ENCODE measurements at places on chromosomes 16 and 17.

DNA sequence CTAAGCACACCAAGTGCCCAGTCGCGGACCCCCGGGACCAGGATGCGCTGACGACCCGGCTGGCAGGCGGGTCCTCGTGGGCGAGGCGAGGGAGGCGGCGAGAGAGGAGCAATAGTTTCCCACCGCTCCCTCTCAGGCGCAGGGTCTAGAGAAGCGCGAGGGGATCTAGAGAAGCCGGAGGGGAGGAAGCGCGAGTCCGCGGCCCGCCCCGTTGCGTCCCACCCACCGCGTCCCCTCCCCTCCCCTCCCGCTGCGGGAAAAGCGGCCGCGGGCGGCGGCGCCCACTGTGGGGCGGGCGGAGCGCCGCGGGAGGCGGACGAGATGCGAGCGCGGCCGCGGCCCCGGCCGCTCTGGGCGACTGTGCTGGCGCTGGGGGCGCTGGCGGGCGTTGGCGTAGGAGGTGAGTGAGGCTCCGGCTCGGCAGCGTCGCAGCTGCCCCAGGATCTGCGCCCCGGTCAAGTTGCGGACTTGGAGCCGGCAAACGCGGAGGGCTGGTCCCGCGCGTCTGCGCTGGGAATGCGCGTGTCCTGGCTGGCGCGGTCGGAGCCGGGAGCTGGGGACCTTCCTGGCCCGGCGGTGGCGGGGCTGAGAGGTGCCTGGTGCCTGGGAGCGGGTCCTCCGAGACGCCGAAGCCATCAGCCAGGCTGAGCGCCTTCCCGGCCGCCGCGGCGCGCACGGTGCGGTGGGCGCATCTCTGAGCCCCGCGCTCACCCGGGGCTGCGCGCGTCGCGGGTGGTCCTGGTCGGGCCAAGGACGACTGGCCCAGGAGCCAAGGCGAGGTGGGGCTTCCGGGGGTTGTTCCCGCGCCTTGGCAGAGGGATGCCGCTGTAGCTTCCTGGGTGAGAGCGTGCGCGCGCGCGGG, at the start of gene ITGB3:
Gene ITGB3 (plus strand): TSS at position 287 of the 862 bp plus-strand sequence. CDS start 35 bp downstream, at position 322.
- DNase-seq, result peak; percentile 86

DNA sequence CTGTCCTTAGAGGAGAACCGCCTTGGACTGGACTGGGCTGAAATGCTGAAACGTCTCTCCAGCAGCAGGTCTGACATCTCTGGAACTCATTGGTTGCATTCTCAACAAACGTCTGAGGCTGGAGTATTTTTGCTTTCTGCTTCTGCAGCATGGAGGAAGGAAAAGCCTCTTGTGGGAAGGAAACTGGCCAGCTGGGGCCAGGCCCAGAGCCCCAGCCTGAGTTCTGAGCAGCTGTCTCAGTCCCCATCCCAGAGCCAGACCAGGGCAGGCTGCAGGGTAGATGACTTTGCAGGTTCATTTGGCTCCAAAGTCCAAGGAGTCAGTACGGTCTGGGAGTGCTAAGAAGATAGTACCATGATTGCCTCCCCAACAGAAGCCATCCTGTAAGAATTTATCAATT, 18.3 kb downstream of the TEKT3 start:
- DNase-seq, result no peak

- DNase-seq, result no peak
These were observed at the start of gene PABPN1L for GRCh38 chr16:88866151-88866920. Gene PABPN1L, minus strand, starts transcription at chr16:88866660. Its CDS starts 54 bp downstream, at chr16:88866606.

GRCh38 chr17:67521775-67522069, 144.6 kb downstream of the PITPNC1 start:
- no peak for DNase-seq

DNA sequence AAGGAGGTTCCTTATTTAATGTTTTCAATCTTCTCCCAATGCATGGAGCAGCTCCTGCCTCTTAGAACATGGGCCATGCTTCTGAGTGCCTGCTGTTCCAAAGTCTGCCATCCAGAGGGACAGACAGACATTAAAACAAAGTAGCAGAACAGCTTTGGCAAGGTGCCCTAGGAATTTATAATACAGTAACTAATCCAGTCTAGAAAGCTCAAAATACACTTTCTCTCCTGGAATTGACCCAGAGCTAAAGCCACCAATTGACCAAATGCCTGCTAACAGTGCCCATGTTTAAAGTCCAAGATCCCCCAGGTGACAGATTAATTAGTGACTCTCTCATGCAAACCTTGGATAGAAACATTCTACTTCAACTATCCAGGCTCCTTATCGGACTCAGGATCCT, 11.1 kb upstream of the CHRNE start:
- DNase-seq, result no peak

GRCh38 chr16:14564861-14565687, 65.0 kb downstream of the PARN start:
- no peak for DNase-seq

- DNase-seq, result no peak
These were observed 4.3 kb downstream of the PER1 start for GRCh38 chr17:8147805-8148404.

DNA sequence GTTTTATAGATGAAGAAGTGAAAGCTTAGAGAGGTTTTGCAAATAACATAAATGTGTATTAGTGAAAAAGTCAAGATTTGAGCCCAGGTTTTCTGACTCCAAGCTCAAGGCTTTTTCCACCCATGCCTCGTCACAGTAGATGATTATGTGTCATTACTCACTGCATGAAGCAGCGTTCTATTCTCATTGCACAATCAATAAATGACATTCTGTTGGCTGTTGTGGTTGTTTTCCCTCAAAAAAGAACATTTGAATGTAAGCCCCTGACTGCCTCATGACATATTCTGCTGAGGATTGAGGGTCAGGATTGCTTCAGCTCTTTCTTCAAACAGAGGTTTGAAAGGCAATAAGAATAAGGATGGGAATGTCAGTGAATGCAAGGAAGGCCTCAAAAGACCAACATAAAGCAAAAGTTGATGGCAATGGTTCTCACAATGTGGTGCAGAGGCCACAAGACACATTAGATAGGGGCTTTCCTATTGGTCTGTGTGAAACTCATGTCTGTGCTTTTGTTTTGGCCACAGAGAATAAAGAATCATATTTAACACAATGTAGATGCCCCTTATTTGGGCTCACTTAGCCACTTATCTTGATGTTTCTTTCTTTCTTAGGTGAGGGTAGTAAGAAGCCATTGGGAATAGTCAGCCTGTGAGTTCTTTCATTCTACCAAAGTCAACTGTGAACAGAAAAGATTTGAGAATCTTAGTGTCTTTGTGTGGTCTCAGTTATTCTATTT, 5.4 kb upstream of the MMD start:
- DNase-seq, result no peak

- DNase-seq, result no peak
These were observed 344.2 kb downstream of the CPPED1 start for GRCh38 chr16:12459391-12460063.

DNA sequence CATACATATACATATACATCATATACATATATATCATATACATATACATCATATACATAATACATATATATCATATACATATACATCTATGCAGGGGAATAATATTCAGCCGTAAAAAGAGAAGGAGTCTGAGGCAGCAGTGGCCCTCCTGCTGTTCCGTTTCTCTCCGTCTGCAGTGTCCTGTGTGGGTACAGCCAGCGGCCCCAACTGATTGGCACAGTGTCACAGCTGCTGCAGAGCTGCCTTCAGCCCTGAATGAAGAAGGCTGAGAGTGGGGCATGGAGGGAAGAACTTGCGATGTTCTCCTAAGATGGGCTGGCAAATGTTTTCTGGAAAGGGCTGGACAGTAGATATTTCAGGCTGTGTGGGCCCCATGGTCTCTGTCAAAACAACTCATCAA, 146.9 kb downstream of the SNX29 start:
- DNase-seq, result no peak

DNA sequence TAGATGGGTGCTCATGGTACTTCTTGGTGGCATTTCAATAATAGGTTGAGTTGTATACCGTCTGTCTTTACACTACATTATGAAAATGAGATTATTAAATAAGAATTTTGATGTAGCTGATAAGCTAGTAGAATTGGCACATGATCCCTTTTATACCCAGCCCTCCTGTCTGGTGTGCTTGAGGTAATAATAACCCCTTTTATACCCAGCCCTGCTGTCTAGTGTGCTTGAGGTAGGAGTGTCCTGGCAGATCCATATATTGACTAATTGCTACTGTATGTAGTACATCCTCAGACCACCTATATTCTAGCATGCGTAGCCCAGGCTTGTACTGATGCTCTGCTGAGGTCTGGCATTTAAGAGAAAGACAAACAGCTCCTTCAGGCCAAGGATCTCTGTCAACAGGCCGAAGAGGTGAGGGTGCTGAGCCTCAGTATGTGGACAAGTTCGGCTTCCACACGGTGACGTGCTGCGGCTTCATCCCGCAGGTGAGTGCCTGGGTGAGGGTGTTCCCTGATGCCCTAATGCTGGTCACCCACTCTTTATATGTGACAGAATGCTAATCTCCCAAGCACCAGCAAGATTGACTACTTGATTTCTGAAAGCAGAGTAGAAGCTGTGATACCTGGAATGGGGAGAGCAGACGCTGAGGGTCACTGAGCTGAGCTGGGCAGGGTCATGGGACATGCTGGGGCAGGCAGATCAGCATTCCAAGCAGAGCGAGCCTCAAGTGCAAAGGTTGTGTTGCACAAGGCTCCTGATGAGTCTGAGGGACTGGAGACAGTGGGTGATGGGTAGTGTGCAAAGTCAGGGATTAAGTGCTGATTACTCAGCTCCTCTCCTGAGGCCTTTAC, 5.7 kb downstream of the FN3K start:
- no peak for DNase-seq

- no peak for DNase-seq
These were observed 4.3 kb upstream of the NXN start for GRCh38 chr17:983921-984320.

GRCh38 chr16:55248058-55248457, 75.9 kb upstream of the IRX6 start:
- DNase-seq, result no peak

- DNase-seq, result no peak
These were observed 105.0 kb downstream of the C16orf78 start for GRCh38 chr16:49478616-49479015.

- no peak for DNase-seq
These were observed 75.0 kb upstream of the ADAMTS18 start for GRCh38 chr16:77509796-77510195.

- no peak for DNase-seq
These were observed 48.4 kb downstream of the TOX3 start for GRCh38 chr16:52498328-52499059.

DNA sequence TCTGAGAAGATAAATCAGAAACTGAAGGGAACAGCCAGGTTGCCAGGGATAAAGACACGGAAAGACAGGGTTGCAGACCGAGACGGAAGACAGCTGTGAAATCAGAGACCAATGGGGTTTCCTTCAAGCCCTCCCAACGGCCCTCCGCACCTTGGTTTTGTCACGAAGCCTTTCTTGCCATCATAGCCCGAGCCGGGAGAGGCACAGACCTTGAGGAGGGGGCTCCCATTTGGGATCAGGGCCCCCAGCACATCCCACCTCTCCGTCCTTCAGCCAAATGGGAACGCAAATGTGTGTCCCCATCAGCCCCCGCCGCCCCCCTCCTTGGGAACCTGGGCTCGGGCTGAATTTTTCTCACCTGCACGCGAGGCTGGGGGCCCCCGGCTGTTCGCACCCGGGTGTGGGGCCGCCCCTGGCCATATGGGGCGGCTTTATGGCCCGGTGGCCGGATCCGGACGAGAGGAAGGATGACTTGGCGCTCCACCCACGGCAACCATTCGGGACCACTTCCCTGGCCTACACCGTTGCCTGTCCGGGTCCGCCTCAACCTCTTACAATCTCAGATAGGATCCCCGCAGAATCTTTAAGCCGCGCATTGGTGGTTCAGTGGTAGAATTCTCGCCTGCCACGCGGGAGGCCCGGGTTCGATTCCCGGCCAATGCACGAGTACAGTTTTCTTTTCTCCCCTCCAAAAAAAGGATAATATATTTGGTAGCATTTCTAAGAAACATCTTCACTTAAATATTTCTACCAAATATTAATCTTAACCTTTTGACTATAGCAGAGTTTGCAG, 1.4 kb upstream of the HES7 start:
- DNase-seq, result peak; percentile 80

GRCh38 chr17:28763804-28764266, 20.0 kb downstream of the TRAF4 start:
- DNase-seq, result peak; percentile 72

DNA sequence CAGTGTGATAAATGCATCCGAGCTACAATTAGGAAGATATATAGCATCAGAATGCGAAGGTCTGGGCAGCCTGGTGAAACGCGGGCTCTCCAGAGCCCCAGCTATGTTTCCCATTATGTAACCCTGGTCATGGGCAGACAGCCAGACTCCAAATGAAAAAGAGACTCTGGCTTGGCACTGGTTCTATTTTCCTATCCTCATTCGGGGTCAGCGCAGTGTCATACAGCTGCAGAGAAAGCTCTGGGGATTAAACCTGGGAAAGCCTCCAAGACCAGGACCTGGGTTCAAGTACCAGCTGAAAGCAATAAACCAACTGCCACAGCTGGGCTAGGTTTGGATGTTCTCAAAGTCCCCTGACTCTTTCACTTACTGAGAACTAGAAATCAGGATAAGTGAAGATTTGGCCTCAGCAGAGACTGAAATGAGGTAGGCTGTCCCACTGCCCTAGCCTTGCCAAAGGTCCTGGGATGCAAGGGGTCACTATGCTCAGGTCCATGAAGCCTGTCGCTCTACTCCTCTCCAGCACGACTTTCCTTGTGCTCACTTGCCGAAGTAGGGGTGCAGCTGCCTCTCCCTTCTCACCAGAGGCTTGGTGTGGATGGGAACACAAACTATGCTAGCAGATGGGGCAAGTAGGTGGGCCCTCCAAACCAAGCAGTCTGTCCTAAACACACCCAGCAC, 123.8 kb downstream of the SMG6 start:
- DNase-seq, result peak; percentile 87

GRCh38 chr17:29722411-29723198, 99.9 kb upstream of the CORO6 start:
- DNase-seq, result no peak

DNA sequence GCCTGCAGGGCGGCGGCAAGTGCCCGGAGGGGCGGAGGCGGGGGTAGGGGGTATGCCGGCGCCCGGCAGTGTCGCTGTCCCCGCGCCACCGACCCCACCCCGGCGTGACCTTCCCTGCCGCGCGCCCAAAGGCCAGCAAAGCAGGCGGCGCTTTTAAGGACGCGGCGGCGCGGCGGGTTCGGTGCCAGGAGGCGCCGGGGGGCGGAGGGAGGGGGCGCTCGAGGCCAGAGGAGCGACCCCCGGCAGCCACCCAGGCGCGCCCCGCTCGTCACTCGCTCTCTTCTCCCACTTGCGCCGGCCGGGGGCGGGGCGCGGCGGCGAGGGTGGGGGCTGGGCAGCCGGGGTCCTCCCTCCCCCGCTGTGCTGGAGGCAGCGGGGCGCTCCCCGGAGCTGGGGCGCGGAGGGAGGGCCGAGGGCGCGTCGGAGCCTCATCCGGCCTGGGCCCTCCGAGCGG, 8.6 kb upstream of the BAHCC1 start:
- no peak for DNase-seq

GRCh38 chr17:78355045-78355641, 4.7 kb downstream of the SOCS3 start:
- DNase-seq, result no peak

DNA sequence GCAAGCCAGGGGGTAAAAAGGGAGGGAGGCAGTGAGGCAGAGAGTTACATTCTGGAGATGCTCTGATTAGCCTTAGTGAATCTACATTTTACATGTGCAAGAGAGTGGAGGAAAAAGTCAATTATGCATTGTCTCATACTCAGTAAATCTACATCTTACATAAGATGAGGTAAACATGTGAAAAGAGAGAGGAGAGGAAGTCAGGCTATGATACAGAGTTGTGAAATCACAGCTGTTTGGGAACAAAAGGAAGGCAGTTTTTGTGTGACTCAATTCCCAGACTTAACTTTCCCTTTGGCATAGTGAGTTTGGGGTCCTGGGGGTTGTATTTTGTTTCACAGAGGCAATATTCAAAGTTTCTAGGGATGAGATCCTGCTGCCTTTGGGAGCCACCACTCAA, 67.8 kb downstream of the GP2 start:
- DNase-seq, result no peak

- DNase-seq, result no peak
These were observed 12.6 kb upstream of the RPRML start for GRCh38 chr17:46991617-46992016.

Data from aorta (tissue), 5 donors.